ENCODE measurements at places on chromosomes 2 and 18.

GRCh38 chr2:150517951-150518680 lies 30.6 kb upstream of the RND3 start:
- DNase-seq, result no peak

DNA sequence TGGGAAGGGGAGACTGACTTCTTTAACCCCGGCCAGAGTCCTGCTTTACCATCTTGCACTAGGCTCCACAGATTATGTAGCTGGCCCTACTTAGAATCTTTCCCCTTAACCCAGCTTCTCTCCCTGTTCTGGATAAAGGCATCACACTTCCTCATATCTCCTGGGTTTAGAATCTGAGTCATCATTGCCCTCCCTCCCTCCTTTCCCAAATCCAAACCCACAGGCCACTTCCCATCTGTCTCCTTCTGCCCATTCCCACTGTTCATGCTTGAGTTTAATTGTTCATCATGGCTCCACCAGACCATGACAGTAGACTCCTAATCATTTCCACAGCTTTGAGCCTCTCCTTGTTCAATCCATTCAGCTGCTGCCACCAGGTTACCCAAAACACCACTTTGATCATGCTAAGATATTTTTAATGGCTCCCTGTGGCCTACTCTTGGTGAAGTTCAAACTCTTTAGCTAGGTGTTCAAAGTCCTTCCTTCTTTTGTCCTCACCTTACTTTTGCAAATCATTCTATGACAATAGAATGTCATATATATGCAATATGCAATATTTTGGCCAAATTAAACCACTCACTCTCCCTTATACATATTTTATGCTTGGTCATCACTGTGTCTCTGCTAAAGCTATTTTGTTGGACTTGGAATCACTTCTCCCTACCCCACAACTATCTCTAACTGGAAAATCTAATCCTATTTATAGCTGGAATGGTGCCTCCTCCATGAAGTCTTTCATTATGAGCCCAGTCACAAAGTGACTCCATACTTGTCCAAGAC lies 5.5 kb downstream of the PDE11A start:
- no peak for DNase-seq

GRCh38 chr2:29615183-29615582 lies 306.2 kb downstream of the ALK start:
- no peak for DNase-seq

GRCh38 chr2:242012956-242013764 lies 143.6 kb downstream of the RTP5 start:
- no peak for DNase-seq

GRCh38 chr2:236964291-236964690 lies 121.4 kb upstream of the COPS8 start:
- DNase-seq, result no peak

- DNase-seq, result no peak
Observed at GRCh38 chr2:46216213-46216612, 81.0 kb upstream of the EPAS1 start.

DNA sequence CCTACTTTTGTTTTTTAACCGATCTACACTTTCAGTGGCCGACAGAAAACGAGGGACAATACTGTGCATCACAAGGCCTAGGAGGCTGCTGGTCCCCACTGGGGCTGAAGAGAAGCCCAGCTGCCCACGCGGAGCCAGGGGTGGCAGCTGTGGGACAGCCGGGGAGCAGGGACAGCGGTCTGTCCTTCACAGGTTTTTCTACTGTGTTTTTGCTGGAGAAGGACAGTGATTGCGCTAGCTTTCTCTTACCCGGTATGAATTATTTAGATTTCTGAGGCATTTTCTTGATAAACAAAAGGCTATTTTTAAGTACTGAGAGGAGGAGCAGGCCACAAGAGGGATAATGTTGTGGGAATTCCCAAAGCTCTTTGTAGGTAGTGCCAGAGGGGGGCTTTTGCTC lies 219.8 kb downstream of the ATAD2B start:
- no peak for DNase-seq

DNA sequence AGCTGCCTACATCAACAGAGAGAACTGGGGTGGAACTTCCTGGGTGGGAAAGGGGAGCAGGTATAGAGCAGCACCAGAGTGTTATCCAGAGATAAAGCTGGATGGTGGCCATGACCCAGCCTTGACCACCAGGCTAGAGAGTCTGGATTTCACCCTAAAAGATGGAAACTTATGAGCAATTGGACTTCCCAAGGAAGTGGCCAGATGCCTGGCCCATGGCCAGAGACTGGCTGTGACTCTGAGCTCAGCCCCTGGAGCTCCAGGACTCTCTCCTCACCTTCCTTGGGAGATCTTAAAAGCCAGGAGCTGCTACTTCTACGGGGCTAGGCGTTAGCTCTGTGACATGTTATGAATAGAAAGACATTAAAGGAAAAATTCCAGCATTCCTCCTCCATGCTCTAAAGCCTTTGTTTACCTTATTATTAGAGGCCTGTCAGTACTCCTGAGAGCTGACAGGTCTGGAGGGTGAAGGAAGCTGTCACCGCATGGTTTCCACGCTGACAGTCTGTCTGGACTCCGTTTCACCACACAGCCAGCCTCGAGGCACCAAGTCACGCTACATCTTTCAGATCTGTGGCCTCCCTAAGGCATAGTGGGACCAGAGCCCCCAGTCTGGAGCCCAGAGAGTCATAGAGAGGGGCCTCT lies 260.0 kb upstream of the SIX2 start:
- no peak for DNase-seq

GRCh38 chr2:229300790-229301189 lies 29.7 kb upstream of the PID1 start:
- no peak for DNase-seq

DNA sequence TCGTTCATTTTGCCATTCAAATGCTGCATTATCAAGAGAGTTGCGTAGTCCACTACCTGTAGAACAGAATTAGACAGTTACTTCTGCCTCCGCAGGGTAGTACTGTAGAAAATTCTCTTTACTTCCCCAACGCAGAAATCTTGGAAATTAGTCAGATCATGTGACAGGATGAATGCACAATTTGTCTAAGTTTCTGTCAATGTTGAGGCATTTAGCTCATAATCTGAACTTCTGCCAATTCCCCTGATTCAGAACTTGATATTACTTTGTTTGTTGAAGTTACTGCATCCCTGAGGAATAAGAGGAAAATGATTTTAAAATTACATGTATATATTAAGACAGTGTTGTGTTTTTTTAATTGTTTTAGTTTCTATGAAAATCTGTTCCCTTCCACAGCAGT lies 83.4 kb downstream of the TTC27 start:
- DNase-seq, result no peak

GRCh38 chr2:168490946-168491605 lies 35.0 kb downstream of the CERS6 start:
- DNase-seq, result no peak

- no peak for DNase-seq
Observed at GRCh38 chr2:199851501-199851810, 464 bp upstream of the FTCDNL1 start.

DNA sequence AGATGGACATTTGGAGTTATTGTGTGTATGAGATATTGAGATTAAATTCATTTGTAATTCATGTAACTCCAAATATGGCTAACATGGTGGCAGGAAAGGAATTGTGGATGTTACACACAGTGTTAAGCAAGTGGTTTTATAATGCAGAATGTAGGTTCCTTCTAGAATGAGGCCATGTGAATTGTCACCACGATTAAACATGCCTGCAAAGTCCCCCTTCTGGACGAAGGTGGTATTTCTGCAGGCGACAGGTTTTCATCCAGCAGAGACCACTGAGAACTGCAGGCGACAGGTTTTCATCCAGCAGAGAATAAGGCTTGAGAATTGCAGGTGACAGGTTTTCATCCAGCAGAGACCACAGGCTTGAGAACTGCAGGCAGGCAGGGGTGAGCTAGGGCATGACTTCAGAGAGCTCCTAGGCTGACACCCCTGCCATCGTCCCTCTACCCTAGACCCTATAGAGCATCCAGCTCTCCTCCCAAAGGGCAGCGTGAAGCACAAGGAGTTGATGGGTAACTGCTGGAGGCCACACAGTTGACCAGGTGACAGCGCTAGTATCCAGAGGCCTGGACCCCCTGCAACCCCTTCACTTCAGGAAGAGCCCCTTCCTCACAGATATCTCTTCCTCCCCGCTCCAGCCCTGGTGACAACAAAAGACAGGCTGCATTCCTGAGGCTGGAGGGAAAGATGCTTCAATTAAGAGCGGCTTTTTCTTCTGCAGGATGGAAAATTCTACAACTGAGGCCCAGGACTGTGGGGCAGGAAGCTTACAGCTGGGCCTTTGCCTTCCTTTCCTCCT lies 175.8 kb downstream of the LOXHD1 start:
- no peak for DNase-seq
